ENCODE measurements at places on chromosomes 2 and 18.
A peak's percentile ranks its signal among the peaks of the same experiment; 100 is the strongest.

- no peak for DNase-seq
These were observed 8.0 kb downstream of the SNORC start for GRCh38 chr2:232877940-232878511.

DNA sequence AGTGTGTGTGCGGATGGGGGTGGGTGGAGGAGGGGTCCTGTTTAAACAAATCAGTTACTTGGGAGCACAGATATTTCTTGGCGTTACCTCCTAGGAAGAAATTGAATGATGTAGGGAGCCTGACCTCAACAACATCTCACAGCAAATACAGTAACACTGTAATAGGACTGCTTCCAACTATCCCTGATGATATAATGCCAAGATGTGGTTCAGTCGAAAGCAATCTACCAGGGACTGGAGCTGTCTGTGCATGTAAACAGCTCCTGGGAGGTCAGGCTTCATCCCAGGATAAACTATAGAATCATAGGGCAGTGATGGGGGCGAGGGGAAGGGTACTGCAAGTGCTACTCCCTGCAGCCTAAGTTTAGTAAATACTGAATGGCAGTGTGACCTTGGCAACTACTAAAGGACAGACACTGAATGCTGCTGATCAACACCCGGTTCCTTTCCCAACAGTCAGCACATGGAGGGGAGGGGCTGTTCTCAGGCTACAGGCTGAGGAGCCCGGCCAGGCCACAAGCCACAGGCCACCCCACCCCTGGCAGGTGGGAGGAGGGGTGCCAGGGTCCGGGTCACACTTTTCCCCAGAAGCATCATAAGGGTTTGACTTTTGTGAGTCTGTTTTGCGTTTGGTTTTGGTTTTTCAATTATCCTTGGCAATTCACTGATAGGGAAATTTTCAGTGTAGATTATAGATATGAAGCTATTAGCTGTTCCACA, 85.3 kb upstream of the ZNF397 start:
- no peak for DNase-seq

- DNase-seq = no peak
These were observed 30.1 kb upstream of the E2F6 start for GRCh38 chr2:11495844-11496681.

GRCh38 chr2:217995731-217996231, 7.0 kb downstream of the TNS1 start:
- DNase-seq = no peak

- no peak for DNase-seq
These were observed 221.7 kb downstream of the HAUS1 start for GRCh38 chr18:46325895-46326294.

DNA sequence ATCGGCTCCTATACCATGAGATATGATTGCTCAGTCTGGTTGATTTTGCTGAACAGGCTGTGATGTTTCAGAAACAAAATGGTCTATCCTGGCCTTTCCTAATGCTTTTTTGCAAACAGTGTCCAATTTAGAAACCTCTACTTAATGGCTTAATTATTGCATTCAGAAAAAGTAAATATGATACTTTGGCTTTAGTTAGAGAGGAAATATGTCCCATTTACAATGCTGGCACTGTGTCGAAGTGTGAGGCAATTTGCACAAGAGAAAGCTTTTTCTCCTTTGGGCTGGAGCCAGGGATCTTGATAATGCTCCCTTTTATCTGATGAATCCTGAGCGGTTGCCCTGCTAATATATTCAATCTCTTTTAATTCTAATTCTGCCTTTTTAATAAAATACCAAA, 418.9 kb downstream of the EPHA4 start:
- DNase-seq = peak; percentile 70

- peak; percentile 96 for DNase-seq
These were observed 240.1 kb upstream of the MMADHC start for GRCh38 chr2:149827585-149828126.
